ENCODE measurements at places on chromosomes 2 and 18.
A peak's percentile ranks its signal among the peaks of the same experiment; 100 is the strongest.

- DNase-seq: no peak
These were observed 264.7 kb downstream of the TCF4 start for GRCh38 chr18:55323051-55323994.

DNA sequence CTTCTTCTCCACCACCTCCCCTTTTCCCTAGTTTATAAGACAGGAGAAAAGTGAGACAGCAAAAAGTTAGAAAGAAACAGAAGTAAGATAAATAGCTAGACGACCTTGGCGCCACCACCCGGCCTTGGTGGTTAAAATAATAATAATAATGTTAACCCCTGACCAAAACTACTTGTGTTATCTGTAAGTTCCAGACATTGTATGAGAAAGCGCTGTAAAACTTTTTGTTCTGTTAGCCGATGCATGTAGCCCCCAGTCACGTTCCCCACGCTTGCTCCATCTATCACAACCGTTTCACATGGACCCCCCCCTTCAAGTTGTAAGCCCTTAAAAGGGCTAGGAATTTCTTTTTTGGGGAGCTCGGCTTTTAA, 1.5 kb upstream of the BUB1 start:
- no peak for DNase-seq

DNA sequence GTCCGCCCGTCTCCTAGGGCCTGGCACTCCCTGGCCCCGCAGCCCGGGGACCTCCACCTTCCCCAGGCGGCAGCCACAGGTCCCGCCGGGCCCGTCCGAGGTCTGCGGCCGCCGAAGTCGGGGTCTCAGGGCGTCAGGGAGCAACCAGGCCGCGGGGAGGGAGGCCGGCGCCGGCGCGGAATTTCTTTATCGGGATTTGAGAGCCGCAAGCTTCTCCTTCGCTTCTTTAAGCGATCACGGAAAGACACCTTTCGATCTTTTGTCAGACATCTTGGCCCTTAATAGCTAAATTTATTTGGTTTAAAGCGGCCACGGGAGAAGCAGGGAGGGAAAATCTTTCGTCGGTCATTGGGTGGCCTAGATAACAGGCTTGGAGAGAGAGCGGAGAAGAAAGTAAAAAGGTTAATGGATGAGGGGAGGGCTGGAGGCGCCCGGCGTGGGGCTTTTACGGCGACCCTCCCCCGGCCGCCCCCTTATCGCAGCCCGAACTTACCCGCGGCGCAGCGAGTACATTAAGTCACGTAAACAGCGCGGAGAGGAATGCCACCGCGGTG, 4.3 kb upstream of the GATA6 start:
- DNase-seq: no peak

DNA sequence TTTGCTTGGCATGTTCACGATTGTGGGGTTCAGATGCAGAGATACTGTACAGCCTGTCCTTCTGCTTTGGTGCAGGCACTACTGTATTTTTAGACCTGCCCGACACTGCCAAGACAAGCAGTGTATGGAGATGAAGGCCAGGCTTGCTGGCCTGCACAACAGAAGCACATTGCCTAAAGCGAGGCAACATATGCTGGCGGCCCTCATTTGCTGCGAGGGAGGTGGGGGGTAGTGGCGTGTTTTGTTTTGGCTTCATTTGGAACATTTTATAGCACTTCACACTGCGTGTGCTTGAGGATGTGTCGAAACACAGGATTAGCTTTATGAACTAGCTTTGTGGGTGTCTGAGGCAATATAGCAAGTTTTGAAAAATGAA, 27.0 kb downstream of the TMEM182 start:
- no peak for DNase-seq

- DNase-seq: no peak
These were observed 1849.9 kb upstream of the CELF4 start for GRCh38 chr18:39415471-39415870.

DNA sequence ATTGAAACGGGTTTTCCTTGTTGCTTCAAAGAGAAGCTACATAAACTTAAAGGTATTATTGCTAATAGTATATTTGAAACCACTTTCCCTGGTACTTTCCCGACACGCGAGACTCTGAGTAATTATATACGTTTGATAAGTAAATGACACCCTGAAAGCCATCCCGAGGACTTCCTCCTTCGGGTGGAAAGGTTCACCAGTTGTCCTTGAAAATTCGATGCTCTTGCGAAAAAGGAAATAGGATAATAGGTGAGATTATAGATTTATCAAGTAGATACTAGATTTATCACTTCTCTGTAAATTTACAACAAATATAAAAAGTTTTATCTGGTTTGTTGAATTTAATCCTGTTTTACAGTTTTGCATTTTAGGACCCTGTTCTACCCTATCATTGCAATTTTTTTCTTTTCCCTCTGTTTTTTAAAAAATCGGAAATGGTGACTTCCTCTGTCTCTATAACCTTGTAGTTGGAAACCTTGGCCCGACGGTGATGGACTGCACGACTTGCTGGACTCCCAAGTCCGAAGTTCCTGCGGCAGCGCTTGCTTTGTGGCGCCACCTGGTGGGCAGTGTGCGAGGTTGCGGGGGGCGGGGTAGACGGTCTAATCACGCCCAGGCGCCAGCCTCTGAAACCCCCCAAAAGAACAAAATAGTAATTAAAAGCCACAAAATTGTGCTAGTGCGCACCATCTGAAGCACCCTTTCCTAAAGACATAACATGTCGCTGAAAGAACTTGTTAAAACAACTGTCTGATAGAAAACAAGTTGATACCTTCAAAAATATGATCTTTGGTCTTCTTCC, 972 bp upstream of the DLX2 start:
- DNase-seq: peak; percentile 94

DNA sequence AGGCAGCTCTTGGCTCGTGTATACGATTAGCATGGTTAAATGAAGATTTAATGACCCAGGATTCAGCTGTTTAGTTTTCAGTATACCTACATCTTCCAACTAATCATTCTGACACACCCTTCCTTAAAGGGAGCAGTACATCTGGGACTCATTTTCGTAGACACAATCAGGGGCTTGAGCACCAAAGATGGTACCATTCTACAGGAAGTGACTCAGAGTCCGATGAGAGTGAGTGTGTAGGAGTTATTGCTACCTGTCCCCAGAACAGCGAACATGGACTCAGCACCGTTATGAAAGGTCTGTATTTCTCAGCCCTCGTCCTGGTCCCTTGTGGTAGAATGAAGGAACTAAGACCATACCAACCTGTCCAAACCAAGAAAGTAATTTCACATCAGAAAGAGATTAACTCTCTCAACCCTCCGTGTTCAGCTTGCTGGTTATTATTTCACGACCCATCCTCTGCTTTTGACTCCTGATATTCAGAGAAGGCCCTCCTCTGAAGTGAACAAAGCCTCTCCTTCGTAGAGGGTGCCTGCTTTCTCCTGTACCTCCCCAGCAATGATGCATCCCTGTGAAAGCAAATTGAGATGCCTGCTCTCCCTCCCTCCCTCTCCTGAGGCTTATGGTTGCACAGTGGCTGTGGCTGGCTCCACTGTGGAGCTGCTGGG, 214.8 kb downstream of the MTX2 start:
- DNase-seq: no peak

DNA sequence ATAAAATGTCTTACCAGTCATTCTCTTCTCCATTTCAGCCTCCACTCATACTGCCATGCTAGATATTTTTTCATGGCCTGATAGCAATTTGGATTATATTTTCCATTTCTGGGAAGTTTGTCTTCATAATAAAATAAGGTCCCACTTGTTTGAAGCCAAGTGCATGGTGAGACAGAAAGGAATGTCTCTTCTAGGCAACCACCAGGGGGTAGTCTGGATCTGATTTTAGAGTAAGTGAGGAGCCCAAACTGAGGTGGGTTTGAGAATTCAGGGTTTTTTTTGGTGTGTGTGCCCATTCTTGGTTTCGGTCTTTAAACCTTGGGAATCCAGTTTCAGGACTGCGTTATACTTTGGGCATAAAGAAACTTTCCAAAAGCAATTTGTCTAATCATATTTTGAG, 315.5 kb downstream of the RPRM start:
- DNase-seq: peak; percentile 69

GRCh38 chr2:207417301-207417718, 112.5 kb upstream of the CREB1 start:
- no peak for DNase-seq

GRCh38 chr2:124264551-124265091, 239.5 kb downstream of the CNTNAP5 start:
- no peak for DNase-seq

DNA sequence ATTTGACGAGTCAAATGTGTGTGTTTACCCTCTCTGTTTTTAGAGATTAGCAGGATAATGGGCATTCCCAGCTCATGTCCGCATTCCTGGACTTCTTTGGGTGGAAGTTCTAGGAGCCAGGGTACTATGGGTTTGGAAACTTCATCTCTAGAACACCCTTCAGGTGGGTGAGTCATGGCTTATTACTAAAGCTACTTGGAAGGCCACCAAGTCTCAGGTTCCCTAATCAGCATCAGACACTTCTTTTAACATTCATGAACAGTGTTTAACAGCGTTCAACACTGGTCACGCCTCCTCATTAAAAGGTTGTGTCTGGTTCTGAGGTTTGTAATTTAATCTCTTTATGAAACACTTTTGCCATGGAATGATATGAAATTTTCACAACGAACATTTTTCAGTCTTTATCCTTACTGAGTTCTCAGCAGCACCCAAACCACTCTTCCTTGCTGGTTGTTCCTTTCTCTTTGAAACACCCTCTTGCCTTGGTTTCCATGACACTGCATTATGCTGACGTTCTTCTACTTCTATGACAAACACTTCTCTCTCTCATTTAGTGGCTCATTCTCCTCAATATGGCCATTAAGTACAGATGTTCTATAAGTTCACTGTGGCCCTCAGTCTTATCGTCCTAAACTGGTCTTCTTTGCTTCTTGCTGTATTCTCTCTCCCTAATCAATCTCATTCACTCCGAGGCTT, 49.3 kb downstream of the MMADHC start:
- no peak for DNase-seq
